Activated naive CD4-positive, alpha-beta T cell treated with anti-CD3 and anti-CD28 coated beads, Interleukin-2, amount 50 U/mL, for 72 hours (primary cell): ENCODE measurements at places on chromosomes 1 and 21. TPM values are rescaled to one million over a fixed set of nuclear protein-coding genes. Genes with fewer than 3 reads are reported as not detected.
A peak's percentile ranks its signal among the peaks of the same experiment; 100 is the strongest.

DNA sequence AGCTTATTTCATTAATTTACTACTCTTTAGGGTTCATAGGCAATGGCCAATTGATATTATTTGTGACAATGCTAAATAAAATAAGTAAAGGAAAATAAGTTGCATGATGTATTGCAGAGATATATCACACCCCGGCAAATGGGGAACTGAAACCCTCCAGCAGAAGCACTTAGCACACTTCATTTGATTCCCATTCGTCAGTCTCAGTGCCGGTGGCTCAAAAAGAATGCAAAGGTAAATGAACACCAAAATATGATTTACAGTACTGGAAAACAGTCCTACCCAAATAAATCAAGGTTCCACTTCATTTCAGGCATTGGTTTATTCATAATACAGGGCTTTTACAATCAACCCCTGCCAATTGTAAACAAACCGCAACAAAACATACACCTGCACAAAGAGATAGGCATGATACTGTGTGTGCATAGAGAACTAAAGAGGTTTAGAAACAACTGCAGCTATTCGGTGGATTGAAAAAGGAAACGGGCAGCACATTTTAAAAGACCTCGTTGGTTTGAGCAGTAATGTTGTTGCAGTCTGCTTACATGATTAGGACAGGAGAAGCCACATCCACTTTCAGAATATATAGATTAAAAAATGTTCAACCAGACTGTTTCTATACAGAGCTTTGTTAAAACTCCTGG, 1019.2 kb downstream of the TTLL7 start:
- DNase-seq, result no peak

DNA sequence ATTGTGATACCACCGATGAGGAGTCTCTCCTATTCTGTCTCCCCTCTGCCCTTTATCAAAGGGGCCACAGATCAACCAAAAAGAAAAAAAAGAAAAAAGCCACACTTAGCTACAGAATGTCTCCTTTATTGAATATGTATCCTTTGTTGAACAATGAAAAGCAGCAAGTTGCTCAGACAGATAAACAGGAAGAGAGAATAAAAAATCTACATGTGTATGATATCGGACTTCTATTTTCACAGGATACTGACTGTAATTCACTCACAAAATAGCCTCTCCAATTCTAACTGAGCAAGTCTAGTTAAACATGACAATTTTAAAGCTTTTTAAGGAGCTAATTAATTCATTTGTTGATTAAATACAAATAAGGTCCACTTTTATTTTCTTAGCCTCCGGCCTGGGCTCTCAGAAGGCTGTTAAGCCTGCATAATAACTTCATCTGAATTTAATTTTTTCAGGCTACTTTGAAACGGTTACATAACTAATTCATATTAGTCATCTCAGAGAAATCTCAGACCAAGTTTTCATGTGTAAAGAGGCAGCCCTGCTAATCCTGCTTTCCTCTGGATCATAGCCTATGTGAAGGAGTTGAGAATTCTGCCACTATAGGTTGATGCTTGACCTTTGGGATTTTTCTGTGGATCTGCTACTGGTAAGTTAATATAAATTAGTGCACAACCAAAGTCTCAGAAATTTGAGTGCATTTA, 304.1 kb upstream of the NR5A2 start:
- DNase-seq, result no peak

S100A16 gene
- total RNA-seq, result not detected

ZNF683 gene
- total RNA-seq, result not detected

CD2 gene
- 437 TPM for total RNA-seq

DNA sequence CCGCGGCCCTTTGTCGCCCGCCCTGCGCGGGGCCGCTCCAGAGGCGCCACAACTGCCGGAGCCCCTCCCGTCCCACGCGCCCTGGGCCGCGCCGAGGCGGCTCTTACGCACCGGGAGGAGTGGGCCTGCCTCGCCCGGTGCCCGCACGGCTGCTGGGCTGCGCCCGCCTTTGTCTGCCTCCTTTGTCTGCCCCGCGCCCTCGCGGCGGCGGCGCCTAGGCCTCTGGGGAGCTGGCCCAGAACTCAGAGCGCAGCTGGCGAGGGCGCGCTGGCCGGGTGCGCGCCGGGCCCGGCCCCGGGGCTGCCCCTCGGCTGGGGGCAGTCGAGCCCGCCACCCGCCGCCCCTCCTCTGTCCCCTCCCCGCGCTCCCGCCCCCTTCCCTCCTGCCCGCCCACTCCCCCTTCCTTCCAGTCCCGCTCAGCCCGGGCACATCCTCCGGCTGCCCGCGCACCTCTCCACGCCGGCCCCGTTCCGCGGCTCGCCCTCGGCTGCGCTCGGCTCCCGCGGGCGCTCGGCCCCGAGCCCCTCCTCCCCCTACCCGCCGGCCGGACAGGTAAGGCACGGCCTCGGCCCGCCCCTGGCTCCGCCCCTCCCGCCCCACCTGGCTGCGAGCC, at the start of gene DRAXIN:
TSS of gene DRAXIN (plus strand) at position 409 of the 613 bp plus-strand sequence. CDS start 14,549 bp downstream, outside the sequence.
- no peak for DNase-seq

DNA sequence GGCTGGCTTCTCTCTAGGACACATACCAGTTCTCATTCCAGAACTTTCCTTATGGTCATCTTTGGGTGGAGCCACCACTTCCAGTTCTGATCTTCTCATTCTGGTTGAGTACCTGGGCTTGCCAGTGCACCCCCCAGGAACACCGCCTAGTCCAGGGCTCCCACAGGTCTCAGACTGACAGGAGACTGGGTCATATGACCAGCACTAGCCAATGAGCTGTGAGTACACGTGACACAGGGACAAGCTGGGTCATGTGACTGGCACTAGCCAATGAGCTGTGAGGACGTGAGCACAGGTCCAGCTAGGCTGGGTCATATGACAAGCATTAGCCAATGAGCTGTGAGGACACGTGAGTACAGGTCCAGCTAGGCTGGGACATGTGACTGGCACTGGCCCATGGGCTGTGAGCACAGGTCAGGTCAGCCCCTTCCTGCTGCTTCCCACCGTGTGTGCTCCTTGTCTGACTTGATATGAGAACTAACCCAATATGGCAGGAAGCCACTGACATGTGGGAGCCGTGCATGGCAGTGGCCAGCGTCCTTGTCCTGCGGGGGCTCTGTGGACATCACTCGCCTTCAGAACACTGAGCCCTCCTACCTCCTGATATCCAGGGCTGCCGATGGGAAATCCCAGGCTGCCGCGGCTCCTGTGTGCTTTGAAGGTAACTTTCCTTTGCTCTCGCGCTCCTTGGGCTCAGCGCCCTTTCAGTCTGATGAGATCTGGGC, 22.7 kb downstream of the KRTAP10-1 start:
- peak; percentile 8 for DNase-seq

DNA sequence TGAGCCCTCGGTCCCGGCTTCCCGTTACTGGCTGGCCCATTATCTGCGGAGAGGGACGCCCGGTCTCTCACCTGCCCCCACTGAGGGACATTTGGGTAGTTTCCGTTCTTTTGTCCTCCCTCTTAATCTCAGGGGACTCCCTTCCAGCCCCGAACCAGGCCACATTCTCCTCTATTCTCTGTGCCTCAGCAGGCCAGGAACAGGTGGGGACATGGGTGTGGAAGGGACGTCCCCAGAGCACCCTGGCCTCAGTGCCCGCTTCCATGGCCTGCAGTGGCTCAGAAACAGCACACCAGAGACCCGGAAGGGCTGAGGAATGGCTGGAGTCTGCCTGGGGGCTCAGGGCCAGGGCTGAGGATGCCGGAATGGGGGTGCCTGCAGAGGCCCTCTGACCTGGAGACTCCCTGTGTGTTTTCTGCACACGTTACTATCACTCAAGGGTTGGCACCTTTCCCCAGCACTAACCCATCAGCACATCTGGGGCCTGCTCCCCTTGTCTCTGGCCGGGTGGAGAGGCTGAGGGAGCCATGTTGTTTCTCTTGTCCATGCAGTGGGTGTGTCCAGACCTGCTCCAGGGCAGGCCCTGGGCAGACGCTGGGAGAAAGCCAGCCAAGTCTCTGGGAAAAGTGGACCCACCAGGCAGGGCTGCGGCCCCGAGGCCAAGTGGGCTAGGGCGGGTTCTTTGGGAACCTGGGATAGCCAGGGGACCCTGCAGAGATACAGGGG, 10.0 kb upstream of the DNMT3L start:
- DNase-seq, result no peak

SERPINC1 gene
- not detected for total RNA-seq

DNA sequence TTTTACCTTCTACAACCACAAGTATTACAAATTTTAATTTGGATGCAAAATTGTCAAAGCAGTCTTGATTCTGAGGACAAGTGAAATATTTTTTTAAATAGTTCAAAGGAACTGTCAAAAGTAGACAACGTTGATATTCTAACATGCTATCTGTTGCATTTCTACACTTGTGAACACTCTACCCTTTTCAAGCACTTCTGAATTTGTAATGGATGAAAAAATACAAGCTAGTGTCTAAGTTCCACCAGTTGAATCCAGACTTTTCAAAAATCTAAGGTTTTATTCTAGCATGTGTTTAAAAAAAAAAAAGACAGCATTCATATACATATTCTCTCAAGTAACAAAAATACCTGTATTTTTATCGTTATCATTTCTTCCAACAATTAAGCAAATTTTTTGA, 2.1 kb downstream of the ARID4B start:
- no peak for DNase-seq

DNA sequence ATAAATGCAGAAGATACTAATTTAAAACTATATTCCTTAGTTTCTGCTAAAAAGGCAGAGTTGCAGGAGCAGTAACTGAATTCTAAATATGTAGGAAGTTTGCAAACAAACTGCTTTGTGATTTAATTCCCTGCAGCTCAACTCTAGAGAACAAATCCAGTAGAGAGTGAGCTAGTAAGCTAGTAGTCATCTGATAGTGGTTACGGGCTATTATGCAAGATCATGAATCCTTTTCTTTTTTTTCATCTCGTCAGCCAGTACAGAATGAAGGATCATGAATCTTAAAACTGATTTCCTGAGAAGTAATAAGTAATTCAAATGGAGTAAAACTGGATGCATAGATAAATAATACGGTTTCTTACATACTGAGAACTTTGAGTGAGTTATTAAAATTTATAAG, 3.3 kb downstream of the DPH5 start:
- no peak for DNase-seq

HSPB7 gene
- total RNA-seq, result not detected

- no peak for DNase-seq
These were observed 20.2 kb upstream of the KCNAB2 start for GRCh38 chr1:6025269-6026094.

DNA sequence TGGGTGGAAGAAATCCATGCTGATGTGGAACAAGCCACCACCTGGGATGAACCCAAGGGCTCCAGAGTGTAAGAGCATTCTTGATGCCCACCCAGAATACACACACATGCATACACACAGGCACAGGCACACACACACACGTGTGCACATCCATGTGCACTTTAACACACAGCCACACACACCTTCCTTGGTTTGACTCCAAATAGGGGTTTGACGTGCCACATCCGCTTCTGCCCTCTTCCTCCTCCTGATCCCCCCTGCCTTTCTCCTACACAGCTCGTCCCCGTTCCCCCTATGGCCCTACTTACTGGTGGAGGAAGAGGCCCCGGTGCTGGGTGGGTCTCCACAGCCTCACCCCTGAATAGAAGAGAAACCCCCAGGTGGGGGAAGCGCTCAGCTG, 16.0 kb downstream of the SPATA21 start:
- DNase-seq, result no peak

CHODL gene
- total RNA-seq, result not detected

DNA sequence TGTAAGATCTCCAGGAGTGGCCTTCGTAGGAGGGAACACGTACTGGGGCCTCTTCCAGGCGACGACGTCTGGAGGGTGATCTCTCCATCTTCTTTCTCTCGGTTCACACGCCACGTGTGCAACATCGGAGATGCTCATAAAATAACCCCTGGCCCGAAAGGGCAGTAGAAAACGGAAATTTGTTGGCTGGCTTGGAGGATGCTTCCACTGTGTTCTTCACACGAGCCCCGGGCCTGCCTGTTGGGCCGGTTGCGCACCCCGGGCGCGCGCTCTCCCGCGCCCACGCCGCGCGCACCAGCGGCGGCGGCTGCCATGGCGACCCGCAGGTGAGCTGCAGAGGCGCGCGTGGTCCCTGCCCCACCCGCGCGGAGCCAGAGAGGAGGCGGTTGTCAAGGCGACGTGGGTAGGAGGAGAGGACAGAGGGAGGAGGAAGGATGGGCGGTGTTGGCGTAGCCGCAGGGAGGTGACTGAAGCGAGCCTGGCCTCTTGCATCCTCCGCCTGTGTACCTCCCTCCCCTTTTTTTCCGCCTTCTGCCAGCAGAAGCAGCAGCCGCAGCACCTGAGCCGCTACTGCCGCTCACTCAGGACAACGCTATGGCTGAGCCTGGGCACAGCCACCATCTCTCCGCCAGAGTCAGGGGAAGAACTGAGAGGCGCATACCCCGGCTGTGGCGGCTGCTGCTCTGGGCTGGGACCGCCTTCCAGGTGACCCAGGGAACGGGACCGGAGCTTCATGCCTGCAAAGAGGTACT, at the start of gene ELAPOR1:
TSS of gene ELAPOR1 (plus strand) at position 526 of the 752 bp plus-strand sequence. CDS start at position 595, 69 bp downstream.
- peak; percentile 77 for DNase-seq

GRCh38 chr1:10682108-10682445, 114.4 kb downstream of the CASZ1 start:
- DNase-seq, result no peak

DNA sequence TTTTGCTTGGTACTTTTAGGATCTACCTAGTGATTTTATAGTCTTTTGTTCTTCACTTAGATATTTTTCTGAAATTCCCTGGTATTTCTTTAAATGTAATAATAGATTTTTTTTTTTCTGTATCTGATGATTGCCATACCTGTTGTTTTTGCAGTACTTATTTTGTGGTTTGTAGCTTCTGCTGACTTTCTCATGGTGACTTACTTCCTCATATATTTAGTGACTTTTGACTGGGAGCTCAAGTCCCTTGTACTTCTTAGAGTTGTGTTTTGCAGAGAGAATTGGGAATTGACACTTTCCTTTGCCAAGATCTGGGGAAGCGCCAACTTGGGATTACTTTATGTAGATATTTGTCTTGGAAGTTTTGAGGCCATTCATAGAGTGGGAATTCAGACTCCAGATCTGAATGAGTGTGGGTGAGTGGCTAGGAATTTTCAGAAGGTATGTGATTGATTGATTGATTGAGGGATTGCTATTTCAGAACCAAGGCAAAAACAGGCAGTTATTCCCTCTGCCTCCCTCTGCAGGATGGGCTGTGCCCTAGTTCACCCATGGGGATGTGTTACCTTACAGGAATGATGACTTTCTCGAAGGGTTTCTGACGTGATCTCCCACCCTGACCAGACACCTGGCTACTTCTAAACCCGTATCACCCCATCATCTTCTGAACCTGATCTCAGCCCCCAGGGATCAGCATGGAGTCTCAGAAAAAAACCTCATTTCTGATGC, 219.5 kb downstream of the URB2 start:
- no peak for DNase-seq
